Stimulated activated memory B cell treated with anti-CD40 and anti-IgM and Interleukin-4, amounts not matched to agents 10 μg/mL and 1 μg/mL and 100 μg/mL, for 72 hours (primary cell): ENCODE measurements at places on chromosomes 1 and 21.

- H3K27ac ChIP-seq: peak overlapping the region; percentile 93
- H3K4me3 ChIP-seq: peak overlapping the region; percentile 85
- H3K27me3 ChIP-seq: no peaks in the 10 kb centered on the region
- peaks cover 70% of the 10 kb centered on the region for H3K4me1 ChIP-seq
Measured at GRCh38 chr1:156749419-156750118, 1.9 kb downstream of the HDGF start.

GRCh38 chr1:13512472-13512871, 1.3 kb downstream of the LRRC38 start:
- ATAC-seq: no peak
- H3K27me3 ChIP-seq: peaks cover 79% of the 10 kb centered on the region
- no peak overlapping the region for H3K27ac ChIP-seq
- no peaks in the 10 kb centered on the region for H3K36me3 ChIP-seq
- no peak overlapping the region for H3K4me3 ChIP-seq
- H3K4me1 ChIP-seq: no peaks in the 10 kb centered on the region

- peaks cover 41% of the 10 kb centered on the region for H3K36me3 ChIP-seq
- no peaks in the 10 kb centered on the region for H3K4me1 ChIP-seq
- H3K27ac ChIP-seq: no peak overlapping the region
- H3K4me3 ChIP-seq: no peak overlapping the region
- no peak for ATAC-seq
- H3K27me3 ChIP-seq: peaks cover 14% of the 10 kb centered on the region
Measured at GRCh38 chr1:59788825-59789224, 25.9 kb upstream of the HOOK1 start.

- ATAC-seq: no peak
- no peak overlapping the region for H3K27ac ChIP-seq
- H3K4me3 ChIP-seq: no peak overlapping the region
- no peaks in the 10 kb centered on the region for H3K4me1 ChIP-seq
- no peaks in the 10 kb centered on the region for H3K36me3 ChIP-seq
Measured at GRCh38 chr1:47469390-47469759, 31.5 kb downstream of the FOXD2 start.

- no peak for ATAC-seq
- no peaks in the 10 kb centered on the region for H3K36me3 ChIP-seq
- no peak overlapping the region for H3K27ac ChIP-seq
Measured at GRCh38 chr1:30522031-30523004, 201.1 kb downstream of the MATN1 start.

DNA sequence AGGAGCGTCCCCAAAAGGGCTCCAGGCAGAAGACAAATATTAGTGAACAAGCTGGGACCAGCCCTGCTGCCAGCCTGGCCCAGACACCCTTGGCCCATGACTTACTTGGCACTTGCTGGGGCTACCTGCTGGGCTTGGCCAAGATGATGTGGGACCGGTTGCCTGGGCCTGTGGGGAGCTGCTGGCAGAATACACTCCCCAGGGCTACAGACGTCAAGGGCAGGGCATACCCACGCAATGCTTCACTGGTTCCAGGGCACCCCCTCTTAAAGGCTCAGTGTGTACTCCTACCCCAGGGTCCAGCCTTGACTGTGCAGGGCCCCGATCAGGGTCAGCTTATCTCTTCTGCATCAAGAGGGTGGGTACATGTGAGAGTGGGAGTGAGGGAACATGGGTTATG, 106.5 kb upstream of the SLC2A1 start:
- H3K4me3 ChIP-seq: no peak overlapping the region
- no peaks in the 10 kb centered on the region for H3K36me3 ChIP-seq
- ATAC-seq: no peak

DNA sequence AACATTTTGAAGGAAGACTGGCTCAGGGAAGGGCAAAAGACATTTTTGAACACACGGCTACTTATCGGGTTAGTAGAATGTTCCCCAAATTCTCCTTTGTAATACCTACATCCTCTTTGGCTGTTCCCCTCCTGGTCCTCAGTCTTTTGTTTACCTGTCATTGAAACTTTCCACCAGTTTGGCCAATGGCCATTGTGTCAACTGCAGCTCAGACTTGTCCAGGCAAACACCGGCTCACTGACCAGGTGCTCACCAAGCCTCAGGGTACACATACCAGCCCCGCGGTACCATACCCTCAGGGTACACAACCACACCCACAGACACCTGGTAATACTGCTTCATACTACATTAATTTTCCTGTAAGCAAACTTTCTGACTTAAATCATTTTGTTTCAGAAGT, 84.8 kb upstream of the ZNF648 start:
- H3K36me3 ChIP-seq: no peaks in the 10 kb centered on the region
- H3K27ac ChIP-seq: no peak overlapping the region
- no peaks in the 10 kb centered on the region for H3K4me1 ChIP-seq
- no peak overlapping the region for H3K4me3 ChIP-seq

- H3K36me3 ChIP-seq: no peaks in the 10 kb centered on the region
- peaks cover 6% of the 10 kb centered on the region for H3K4me1 ChIP-seq
- peak overlapping the region; percentile 79 for H3K27ac ChIP-seq
- H3K4me3 ChIP-seq: peak overlapping the region; percentile 65
- H3K27me3 ChIP-seq: peaks cover 10% of the 10 kb centered on the region
- ATAC-seq: peak; percentile 67
Measured at GRCh38 chr1:152479792-152480595, 30.6 kb upstream of the LCE5A start.

- no peak overlapping the region for H3K27ac ChIP-seq
- no peak overlapping the region for H3K4me3 ChIP-seq
- H3K36me3 ChIP-seq: no peaks in the 10 kb centered on the region
- peaks cover 28% of the 10 kb centered on the region for H3K27me3 ChIP-seq
- no peaks in the 10 kb centered on the region for H3K4me1 ChIP-seq
- ATAC-seq: no peak
Measured at GRCh38 chr1:11365744-11366387, 92.9 kb downstream of the UBIAD1 start.

- no peak overlapping the region for H3K4me3 ChIP-seq
- no peaks in the 10 kb centered on the region for H3K27me3 ChIP-seq
Measured at GRCh38 chr1:43871181-43871910, 62.3 kb upstream of the ARTN start.
